ENCODE measurements at places on chromosomes 1 and 21. TPM values are rescaled to one million over a fixed set of nuclear protein-coding genes. Genes with fewer than 3 reads are reported as not detected.

The HECTD3 gene
- 13.0 TPM for total RNA-seq

GRCh38 chr1:67555461-67556296 lies 125.5 kb upstream of the SERBP1 start:
- DNase-seq: no peak
- H3K36me3 ChIP-seq: no peaks in the 10 kb centered on the region
- no peak overlapping the region for H3K27ac ChIP-seq
- H3K4me3 ChIP-seq: no peak overlapping the region
- no peaks in the 10 kb centered on the region for H3K27me3 ChIP-seq

DNA sequence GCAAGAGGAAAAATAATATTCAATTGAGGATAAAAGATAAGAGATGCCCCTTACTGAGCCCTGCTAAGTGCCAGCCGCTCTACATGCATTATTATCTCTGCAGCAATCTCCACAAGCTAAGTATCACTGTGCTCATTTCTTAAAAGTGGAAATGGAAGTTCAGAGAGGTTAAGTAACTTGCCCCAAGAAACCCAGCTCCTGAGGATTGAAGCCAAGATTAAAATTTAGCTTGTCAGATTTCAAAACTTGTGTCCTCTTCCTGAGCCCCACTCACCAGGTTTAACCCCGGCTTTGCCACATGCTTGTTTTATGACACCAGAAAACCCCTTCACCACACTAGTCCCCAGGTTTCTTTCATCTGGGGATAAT lies 11.2 kb upstream of the PAX7 start:
- no peaks in the 10 kb centered on the region for H3K36me3 ChIP-seq
- no peak overlapping the region for H3K4me3 ChIP-seq
- no peaks in the 10 kb centered on the region for H3K27me3 ChIP-seq
- no peaks in the 10 kb centered on the region for H3K4me1 ChIP-seq

DNA sequence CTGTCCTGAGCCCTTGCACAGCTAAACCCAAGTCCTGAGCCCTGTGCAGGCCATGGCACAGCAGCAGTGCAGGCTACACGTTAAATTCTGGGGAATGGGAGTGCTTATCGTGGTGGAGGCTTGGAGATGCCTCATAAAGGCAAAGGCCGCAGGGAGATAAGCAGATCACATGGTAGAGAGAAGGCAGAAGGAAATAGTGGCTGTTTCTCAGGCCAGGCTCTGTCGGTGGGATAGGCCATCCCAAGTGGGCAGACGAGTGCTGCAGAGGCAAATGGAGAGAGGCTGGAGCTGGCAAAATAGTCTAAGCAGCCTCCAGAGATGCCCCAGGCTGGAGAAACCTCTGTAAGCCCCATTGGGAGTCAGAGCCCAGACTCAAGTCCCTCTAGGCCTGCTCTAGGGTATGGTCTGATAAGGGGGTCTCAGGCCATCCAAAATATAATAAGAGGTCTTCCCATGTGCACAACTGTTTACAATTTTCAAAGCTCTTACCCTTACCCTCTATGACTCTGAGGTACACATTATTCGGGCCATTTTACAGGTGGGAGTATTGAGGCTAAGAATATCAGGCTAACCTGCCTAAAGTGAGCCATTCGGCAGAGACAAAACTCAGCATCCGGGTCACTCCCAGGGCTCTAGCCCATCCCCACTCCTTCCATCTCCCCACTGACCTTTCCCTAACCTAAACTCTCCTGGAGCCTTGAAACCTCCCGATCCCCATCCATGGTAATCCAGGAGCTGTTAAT lies 79.6 kb downstream of the NKAIN1 start:
- no peaks in the 10 kb centered on the region for H3K4me1 ChIP-seq
- DNase-seq: no peak
- H3K4me3 ChIP-seq: no peak overlapping the region
- no peaks in the 10 kb centered on the region for H3K27me3 ChIP-seq

DNA sequence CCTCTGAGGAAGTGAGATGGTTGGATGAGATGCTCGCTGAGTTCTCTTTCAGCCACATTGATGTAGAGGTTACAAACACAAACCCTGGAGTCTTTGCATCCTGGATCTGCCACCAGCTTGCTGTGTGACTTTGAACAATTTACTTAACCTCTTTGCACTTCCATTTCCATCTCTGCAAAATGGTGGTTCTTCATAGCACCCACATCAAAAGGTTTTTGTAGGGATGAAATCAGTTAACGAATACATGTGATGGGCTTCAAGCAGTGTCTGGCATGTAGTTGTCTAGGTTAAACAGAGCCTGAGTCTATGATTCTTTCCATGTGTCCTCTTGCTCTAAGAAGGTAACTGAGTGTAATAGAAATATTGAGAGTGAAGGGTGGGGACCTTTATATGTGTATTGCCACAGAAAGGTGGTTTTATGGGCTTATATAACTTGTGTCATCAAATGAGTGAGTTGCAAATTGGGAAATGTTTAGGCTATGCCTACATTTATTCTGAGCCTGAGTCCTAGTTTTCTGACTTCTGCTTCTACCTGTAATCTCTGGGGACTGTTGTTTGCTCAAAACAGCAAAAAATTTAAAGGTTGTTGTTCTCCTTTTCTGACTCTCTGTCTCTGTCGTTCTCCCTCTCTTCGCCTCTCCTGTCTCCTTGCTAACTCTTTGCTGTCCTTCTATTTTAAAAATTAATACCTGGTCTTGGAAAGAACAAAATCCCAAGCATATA lies 27.3 kb upstream of the LRRN2 start:
- H3K27me3 ChIP-seq: no peaks in the 10 kb centered on the region
- peaks cover 20% of the 10 kb centered on the region for H3K4me1 ChIP-seq
- no peak for DNase-seq
